NCI-H446 (cell line): ENCODE measurements at places on chromosomes 7 and 10.

DNA sequence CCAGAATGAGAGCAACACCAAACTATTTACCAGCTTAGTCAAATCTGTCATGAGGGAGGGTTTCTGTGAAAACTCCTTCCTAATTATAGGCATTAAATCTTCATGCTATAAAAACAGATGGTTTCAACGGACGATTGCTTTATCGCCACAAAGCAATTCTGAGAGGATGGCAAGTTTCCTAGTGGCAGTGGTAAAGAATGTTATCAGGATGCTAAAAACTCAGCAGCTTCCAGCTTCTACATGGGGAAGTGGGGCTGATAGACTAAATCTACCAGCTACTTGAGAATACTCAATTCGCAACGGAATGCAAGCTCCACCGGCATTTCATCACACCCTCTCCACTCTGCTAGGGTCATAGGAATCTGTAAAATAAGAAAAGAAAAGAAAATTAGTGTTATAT lies 41.8 kb downstream of the JCAD start:
- DNase-seq = no peak

DNA sequence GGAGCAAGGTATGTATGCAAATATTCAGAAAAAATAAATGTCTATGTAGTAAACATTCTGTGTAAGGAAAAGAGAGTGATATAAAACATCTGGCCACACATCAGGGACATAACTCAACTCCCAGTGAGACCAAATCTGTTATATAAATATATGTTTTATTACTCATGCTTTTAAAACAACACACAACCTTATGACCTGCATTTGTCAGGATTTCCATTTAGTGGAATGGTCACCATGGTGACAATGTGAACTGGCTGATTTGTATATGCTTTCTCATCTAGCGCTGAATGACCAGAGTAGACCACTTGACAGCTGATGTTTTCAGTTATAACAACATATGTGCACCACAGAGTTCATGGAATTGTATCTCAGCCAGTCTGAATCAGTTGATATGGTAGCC lies 551.7 kb downstream of the HTR7 start:
- DNase-seq = no peak

DNA sequence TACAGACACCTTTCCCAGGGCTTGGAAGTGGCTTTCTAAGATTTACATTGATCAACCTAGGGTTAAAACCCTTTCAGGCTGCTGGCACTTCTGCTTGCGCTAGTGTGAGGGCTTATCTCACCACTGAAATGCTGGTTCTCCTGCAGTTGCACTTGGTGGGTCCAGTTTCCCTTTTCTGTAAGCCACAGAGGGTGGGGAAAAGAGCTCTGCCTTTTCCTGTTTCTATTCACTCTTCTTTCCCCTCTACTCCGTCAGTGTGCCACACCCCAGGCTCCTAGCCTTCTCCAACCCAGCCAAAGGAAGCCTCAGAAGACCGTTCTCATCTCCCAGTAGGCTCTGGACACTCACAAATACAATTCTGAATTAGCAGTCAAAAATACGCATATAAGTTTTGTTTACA lies 19.0 kb upstream of the CAPZA2 start:
- DNase-seq = no peak

GRCh38 chr10:12484941-12485805 lies 135.8 kb downstream of the CAMK1D start:
- no peak for DNase-seq

DNA sequence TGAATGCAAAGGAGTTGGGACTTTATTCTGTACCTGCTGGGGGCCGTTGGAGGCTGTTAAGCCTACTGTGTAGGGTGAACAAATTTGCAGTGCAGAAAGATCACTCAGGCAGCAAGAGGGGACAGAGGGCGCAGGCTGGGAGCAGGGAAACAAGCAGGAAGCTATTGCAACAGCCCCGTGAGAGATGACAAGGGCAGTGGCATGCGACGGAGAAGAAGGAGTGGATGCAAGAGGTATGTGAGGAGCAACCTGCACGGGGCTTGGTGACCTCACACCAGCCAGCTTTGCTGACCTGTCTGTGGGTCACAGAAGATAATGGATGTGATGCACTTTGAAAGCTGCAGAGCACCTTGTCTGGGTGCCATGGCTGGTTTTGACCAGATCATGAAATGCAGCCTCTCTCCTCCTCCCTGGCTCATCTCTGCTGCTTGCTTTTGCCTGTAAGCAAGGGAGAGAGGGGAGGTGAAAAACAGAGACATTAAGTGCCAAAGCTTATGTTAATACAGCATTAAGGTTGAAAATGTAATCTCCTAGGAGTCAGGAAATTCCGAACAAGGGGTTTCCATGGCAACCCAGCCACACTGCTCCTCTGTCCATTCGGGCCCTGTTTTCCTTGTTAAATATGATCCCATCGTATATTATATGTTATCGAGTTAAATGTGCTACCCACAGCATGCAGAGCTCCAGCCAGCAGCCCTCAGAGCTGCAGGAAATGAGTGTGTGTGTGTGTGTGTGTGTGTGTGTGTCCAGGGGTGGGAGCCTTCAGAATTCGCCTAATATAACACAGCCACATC lies 314.3 kb upstream of the ZMIZ1 start:
- no peak for DNase-seq

DNA sequence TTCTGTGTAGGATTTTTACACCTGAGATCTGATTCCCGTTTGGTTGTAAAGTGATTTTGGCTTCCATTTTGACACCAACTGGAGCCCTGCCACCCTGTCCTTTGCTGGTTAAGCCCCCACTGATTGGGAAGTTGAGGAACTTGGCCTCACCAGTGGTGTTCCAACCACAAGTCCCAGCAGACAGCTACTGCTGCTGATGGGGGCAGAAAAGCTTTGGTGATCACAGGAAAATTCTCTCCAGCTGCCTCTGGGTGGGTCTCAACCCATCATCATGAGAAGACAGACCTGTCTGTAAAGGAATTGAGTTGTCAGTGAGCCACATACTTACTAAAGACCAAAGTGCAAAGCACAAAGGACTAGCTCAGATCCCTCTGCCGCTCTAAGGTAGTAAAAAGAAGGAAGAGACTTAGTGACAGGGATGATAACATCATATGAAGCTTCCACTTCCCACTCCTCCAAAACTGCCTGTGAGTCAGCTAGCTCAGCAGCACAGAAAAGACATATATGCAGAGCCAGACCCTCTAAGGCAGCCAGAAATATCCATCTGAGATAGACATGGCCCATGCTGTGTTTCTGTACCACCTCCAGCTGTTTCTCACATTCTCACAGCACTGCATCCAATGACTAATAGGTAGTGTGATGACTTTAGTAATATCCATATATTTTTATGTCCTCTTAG lies 22.4 kb upstream of the LRRC17 start:
- DNase-seq = no peak

DNA sequence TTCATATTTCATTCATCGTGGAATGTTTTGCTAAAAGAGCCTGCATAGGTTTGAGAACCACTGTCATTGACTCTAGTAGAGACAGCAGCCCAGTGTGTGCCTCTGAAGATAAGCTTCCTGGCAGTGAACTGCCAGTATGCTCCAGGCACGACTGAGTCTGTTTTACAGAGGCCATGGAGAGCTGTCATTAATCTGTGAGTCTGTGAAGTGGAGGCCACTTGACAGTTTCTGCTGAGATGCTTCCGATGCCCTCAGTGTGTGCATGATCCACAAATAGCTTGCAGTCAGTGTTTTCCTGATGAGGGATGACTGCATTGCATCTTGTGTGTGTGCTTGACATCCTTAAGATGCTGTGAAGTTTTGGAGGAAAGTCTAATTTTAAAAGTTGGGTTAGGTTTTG lies 162.2 kb downstream of the PFKFB3 start:
- DNase-seq = no peak

DNA sequence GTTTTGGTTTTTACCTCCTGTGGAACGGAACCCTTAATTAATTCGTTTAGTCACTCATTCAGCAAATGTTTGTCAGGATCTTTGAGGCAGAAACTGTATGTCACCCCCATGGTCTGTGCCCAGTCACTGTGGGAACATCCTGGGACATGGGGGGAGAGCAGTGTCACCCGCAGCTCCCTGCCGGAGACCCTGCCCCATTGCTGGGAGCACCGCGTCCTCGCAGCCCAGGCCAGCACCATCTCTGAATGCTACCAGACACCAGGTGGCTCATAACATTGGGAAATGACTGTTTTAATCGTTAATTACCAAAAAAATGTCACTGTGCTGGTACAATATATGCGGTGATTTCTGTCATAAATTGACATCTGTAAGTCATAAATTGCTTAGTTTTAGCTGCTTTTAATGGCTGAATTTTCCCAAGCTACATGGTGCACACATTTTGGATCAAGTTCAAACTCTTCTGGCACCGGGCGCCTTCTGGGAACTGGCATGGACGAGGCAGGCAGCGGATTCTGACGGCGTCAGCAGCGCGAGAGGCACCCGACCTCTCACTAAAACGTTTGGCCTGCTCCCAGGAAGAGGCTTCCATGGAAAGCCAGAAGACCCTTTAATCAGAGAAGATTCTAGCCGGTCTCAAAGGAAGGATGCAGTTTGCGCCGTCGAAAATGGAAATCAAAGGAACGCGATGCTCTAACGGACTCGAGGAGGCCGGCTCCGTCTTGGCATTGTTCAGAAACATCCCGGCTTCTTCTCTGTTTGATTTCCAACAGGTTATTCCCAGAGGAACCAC lies 184.2 kb downstream of the ADARB2 start:
- no peak for DNase-seq

- DNase-seq = no peak
These were observed 14.9 kb downstream of the HIPK2 start for GRCh38 chr7:139762886-139763285.

GRCh38 chr7:149007611-149008010 lies 20.7 kb downstream of the PDIA4 start:
- DNase-seq = no peak

DNA sequence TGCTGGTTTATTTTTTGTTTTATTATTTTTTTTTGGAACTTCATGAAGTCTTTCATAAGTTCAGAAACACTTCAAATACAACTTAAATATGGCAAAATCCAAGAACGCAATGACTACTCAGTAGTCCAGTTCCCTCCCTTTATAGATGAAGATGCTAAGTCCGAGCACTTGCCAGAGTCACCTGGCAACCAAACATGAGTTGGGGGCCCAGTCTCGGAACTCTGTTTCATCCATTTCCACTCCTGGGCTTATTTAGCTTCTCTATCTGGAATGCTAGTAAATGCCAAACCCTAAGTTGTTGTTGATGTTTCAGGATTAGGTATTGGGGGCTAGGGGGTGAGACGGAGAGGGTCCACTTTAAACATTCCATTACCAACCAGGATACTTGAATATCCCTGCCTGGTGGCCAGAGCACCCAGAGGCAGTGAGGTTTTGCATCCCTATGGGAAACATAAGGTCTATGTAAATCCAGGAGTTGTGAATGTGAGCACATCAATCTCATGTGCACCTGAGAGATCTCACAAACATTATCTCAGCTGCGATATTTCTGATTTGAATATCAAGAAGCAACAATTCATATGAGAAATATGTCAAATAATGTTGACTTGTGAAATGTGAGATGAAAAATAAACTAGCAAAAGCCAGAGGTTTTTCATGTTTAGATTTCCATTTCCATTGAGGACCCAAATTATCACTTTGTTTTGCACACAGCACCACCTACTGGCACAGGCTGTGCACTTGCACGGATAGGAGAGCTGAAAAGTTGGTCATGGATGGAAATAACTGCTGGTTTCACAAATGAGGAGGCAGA lies 129.3 kb downstream of the PKD1L1 start:
- DNase-seq = peak; percentile 61
